ENCODE measurements at places on chromosomes 2 and 18.

GRCh38 chr2:29129586-29130281, 14.5 kb downstream of the CLIP4 start:
- no peak for DNase-seq

GRCh38 chr2:227464361-227464760, 7.6 kb upstream of the AGFG1 start:
- DNase-seq, result no peak

- DNase-seq, result no peak
These were observed 36.5 kb downstream of the DTNA start for GRCh38 chr18:34746614-34747013.

- DNase-seq, result no peak
These were observed 9.3 kb downstream of the RHOB start for GRCh38 chr2:20456116-20456571.

GRCh38 chr2:6934345-6934744, 17.1 kb downstream of the RNF144A start:
- no peak for DNase-seq

DNA sequence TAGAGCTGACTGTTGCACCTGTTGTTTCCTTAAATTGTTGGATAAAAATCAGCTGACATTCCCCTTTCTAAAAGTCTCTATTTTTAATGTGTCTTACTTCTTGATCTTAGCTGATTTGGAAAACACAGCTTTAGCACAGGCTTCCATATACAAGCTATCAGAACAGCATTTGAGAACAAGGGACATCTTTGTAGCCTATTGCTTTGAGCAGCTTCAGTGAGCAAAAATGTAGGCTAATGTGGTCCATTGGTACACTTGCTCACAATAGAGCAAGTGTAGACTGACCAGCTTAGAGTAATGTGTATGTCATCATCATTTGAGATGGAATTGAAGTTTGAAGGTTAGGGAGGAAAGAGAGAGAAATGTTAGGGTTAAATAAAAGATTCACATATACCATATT, 7.0 kb downstream of the INPP1 start:
- no peak for DNase-seq

DNA sequence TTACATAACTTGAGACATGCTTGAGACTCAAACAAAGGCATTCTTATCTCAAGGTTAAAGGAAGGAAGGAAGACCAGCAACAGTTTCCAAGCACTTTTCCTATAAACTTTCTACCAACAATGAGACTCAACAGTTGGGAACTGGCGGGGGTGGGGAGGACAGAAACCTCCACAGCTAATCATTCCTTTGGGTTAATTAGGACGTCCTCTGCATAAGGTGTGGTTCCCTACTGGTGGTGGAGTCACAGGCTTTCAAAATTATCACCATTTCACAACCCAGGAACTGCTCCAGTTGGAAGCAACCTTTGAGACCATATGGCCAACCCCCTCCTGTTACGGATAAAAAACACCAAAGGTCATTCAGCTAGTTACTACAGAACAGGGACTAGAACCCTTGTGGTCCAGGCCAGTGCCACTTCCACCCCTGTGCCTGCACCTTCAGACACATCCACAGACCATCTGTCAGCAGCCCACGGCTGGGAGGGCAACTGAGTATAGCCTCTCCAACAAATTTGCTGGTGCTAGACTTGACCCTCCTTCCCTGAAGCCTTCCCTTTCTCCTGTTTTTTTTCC, 30.1 kb upstream of the ATL2 start:
- no peak for DNase-seq

- DNase-seq, result no peak
These were observed 125.8 kb downstream of the LYPD6B start for GRCh38 chr2:149164296-149164695.

- DNase-seq, result no peak
These were observed 7.8 kb downstream of the NT5DC4 start for GRCh38 chr2:112728378-112729175.

- no peak for DNase-seq
These were observed 109.9 kb downstream of the MSTN start for GRCh38 chr2:189952536-189953109.

DNA sequence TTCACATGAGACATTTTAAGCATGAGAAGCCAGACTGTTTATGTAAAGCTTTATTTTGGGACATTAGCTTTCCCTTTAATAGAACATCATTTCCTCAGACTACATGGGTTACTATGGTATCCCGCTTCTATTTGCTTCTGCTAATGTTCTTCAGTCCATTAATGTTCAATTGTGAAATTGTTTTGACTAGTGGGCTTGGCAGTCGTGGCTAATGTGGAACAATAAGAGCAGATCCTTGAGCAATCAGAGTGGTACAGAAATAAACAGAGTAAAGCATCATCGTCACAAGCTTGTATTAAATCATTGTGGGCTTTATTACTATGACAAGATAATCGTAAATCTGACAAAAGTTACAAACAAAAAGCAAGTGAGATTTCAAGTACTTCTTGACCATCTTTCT, 60.2 kb downstream of the PDE1A start:
- DNase-seq, result no peak

DNA sequence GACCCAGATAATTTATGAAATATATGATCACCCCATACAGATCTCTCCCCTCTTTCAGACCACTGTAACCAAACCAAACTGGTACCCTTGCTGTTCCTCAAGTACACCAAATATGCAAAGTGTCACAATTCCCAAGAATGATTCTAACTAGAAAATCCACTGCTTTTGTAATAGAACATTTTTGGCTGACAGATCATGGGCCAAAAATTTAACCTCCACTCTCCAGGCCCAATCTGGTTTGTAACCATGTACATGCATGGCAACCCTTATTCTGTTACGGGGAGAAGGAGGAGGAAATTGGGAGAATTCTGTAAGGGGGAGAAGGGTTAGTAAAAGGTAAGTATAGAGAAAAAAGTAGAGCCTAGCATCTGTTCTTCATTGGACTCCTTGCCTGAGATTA, 62.0 kb downstream of the IKZF2 start:
- DNase-seq, result no peak

- DNase-seq, result no peak
These were observed 1.2 kb downstream of the CBLN2 start for GRCh38 chr18:72542984-72543356.

GRCh38 chr2:164479460-164479859, 141.8 kb downstream of the GRB14 start:
- no peak for DNase-seq

- no peak for DNase-seq
These were observed 64.4 kb downstream of the INPP5D start for GRCh38 chr2:233124421-233125080.

GRCh38 chr2:129611471-129611870, 368.0 kb upstream of the RAB6C start:
- DNase-seq, result no peak

DNA sequence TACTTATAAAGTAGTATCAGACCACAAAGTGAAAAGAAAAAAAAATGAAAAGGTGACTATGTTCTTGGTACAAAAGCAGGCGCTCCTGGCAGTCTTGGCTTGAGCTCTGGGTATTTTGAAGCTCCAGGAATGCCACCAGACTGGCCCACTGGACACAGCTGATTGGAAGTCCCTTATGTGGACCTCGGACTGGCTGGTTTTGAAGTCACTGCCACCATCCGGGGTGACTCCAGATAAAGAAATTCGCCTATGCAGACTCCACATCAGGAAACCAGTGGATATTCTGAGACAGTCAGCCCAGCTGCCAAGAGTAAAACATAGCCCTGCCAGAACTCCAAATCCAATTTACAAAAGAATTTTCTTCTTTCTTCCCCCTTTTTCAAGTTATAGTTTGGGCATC, 28.0 kb downstream of the ACKR3 start:
- no peak for DNase-seq

DNA sequence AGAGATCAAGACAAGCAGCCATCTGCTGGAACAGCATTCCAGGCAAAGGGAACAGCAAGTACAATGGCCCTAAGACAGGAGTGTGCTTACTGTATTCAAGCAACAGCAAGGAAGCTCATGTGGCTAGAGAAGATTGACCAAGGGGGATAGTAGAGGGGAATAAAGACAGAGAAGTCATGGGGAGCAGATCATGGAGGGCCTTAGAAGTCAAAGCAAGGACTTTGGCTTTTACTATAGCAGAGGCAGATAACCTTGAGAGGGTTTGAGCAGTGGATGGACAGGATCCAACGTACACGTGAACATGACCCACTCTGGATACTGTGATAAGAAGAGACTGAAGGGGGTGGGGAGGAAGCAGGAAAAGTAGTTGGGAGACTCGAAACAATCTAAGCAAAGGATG, 26.9 kb downstream of the SP5 start:
- DNase-seq, result no peak

DNA sequence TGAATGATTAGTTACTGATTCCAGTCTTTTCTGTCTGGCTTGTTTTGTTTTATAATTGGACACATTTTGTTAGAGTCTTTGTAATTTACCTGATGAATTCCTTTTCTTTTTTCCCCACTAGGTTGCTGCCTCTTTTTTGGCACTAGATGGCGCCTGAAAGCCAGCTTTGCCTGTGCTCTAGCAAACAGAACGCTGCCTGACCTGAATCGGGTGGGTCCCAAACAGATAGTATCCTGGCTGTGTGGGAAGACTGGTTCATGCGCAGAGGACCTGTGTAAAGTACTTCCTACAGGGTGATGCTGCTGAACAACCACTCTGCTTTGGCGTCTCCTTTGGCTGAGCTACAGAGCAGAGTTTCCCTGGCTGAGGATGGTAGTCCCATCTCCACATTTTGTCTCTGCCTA, 288.2 kb downstream of the IKZF2 start:
- DNase-seq, result peak; percentile 27

DNA sequence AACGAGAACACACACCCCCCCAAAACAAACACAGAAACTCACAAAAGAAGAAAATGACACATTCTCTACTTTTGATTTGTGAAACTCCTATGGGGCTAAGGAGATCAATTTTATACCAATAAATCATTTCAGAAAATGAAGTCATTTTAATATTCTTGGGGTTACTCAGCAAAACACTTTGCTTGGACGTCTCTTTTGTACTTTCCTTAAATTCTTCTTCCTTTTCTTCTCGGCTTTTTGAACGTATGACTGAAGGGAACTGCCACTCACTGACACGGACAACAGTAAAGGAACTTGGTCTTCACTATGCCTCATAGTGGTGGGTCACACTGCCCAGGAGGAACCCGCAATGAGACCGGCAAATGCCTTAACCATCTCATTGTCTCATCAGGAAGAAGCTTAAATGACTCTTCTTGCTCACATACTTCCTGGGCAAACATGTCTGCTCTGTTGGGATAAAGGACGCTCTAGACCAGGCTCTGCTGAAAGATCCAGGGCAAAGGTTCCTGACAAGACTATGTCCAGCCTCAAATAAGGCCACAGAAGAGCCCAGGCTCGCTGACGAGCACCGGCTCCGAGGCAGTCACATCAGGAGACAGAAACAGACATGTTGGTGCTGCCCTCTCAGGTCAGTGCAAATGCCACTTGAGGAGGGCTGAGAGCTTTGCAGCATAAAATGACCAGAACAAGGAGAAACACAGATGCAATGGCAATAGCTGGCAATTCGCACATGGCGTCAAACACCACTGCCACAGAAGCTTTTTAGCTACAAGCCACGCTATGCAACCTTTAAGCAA, 205.5 kb downstream of the TGIF1 start:
- no peak for DNase-seq

DNA sequence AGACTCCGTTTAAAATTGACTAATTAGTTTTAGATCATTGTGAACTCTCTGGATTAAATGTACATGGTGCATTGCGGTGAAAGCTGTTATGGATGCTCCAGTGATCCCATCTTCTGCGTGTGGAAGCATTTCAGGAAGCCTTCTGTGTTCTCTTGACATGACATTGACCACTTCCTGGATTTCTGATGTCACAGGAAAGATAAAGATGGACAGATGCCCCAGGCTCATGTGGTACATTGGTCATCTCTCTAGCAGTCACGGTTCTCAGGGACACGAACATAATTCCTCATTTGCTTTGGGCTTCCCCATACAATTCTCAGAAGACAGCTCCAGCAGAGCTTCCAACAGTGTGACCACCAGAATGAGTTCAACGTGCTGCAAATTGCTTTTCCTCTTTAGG, 26.9 kb downstream of the AGAP1 start:
- DNase-seq, result no peak

DNA sequence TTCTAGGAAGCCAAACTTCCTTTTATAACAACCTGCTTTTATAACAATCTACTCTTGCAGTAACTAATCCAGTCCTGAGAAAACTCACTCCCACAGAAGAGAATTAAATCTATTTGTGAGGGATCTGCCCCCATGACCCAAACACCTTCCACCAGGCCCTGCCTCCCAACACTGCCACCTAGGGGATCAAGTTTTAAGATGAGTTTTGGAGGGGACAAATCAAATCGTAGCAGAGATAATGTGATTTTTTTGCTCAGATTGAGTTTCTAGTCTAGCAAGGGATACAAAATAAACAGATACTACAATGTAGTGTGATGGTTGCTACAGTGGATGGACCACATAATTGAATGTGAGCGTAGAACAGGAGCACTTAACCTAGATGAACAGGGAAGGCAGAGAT, 52.2 kb downstream of the NCOA1 start:
- DNase-seq, result no peak

GRCh38 chr18:75775121-75775520, 347.6 kb upstream of the SMIM21 start:
- DNase-seq, result no peak

- DNase-seq, result no peak
These were observed 541.7 kb downstream of the ERBB4 start for GRCh38 chr2:211996857-211997256.

- no peak for DNase-seq
These were observed 56.1 kb upstream of the LYPD1 start for GRCh38 chr2:132726155-132726554.

- DNase-seq, result no peak
These were observed 27.4 kb upstream of the MCM6 start for GRCh38 chr2:135903650-135904049.

DNA sequence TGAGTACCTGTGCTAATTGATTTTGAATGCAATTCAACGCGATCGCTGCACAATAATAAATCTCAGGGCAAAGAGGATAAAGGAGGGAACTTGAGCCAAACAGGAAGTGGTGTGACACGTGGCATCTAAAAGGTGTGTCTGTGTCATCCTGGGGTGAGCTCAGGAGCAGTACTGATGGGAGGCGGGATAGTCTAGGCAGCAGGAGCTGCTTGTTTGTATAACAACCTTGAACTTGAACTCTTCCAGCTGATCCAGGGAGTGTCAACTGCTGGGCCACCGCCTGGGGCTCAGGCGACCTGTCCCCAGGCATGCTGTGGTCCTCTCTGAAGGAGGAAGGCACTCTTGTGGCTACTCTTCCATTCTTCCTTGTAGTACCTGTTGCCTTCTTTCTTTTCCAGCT, 61.2 kb downstream of the BOD1L2 start:
- DNase-seq, result peak; percentile 13

DNA sequence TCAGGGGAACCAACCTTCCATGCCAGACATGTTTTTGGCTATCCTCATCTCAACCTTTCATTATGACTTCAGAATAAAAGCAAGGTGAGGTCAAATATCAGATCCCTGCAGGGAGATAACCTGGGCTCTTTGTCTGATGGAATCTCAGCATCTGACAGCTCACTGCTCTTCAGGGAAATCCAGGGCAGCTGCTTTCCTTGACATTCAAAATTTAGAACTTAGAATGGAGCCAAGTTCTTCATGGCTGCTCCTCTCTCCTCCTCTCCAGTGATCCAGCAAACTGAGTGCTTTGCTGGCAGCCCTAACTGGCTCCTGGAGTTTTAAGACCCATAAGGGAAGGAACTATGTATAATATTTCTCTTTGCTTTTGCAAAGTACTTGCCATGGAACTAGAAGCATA, 716.3 kb downstream of the TSN start:
- DNase-seq, result no peak

GRCh38 chr18:7908681-7909299, 341.7 kb downstream of the PTPRM start:
- no peak for DNase-seq
